ENCODE measurements at places on chromosomes 5 and 9.

DNA sequence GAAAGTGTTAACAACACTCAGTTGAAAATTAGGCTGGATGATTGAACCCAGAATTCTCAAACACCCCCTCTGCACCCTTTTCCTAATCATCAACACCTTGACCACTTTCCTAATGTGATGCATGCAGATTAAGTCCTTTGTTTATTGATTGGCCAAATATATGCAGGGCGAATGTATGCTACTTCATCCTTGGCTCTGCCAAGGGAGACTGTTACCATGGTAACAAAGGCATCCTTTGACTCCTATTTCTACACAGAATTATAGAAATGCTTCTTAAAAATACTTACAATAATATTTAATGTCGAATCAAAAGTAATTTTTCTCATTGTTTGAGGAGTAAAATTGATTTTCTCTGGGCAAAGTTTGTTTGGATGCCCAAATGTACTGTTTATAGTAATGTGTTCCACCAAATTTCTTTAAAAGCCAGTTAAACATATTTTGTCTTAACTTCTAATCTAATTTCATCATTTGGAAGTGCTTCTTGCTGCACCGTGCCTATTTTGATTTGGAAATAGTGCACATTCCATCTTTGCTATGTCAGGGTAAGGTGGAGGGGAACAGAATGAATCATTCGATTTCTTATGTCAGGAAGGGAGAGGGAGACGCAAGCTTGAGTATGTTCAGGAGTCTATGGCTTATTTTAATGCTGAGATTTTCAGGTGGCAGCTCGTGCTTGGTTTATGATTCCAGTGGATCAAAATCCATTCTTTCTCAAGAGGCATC lies 1384.3 kb upstream of the WWC1 start:
- DNase-seq = no peak

GRCh38 chr9:137836831-137837241 lies 40.7 kb upstream of the CACNA1B start:
- no peak for DNase-seq

- DNase-seq = no peak
Measured at GRCh38 chr5:112883192-112883591, 22.1 kb downstream of the SRP19 start.

- no peak for DNase-seq
Measured at GRCh38 chr5:54315736-54316528, 5.6 kb upstream of the ARL15 start.

DNA sequence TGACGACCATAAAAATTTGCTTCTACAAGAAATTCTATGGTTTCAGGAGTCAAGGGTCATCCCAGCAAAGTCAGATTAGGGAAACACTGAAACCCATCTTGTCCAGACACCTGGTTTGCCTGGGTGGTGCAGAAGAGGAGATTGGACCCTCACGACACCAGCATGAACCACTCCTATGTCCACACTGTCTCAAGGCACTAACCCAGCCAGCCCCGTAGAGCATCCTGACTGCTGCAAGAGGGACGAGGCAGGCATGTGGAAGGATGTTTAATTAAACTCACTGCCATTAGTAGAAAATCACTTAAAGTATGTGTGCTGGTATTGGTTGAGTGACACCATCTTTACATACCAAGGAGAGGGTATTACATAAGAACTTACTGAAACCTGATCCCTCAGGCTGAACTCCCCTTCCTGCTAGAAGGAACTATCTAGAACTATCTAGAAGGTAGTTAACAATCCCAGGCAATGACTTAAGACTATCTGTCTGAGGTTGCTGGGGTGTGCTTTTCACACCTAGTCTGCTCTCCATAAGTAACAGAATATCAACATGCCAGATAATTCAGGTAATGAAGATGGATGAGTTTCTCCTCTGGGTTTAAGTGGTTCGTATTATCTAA lies 93.6 kb downstream of the SEMA6A start:
- DNase-seq = no peak

GRCh38 chr5:159100782-159101646 lies 1.3 kb upstream of the EBF1 start:
- no peak for DNase-seq

DNA sequence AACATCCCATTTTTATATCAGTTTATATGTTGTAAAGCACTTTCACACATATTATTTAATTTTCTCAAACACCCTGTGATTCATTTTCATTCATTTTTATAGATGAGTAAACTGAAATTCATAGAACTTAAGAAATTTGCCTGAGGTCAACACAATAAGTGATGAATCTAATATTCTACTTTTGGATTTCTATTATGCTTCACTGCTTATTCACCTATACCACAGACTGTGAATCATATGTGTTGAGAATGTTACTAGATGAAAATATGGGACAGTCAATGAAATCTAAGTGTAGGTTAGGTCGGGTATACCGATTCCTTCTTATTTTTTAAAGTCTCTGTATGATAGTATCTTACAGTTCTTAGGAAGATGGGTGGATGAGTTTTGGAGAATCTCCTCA lies 24.8 kb downstream of the CDC37L1 start:
- DNase-seq = no peak
